ENCODE measurements at places on chromosomes 13 and 19. TPM values are rescaled to one million over a fixed set of nuclear protein-coding genes. Genes with fewer than 3 reads are reported as not detected.
A peak's percentile ranks its signal among the peaks of the same experiment; 100 is the strongest.

DNA sequence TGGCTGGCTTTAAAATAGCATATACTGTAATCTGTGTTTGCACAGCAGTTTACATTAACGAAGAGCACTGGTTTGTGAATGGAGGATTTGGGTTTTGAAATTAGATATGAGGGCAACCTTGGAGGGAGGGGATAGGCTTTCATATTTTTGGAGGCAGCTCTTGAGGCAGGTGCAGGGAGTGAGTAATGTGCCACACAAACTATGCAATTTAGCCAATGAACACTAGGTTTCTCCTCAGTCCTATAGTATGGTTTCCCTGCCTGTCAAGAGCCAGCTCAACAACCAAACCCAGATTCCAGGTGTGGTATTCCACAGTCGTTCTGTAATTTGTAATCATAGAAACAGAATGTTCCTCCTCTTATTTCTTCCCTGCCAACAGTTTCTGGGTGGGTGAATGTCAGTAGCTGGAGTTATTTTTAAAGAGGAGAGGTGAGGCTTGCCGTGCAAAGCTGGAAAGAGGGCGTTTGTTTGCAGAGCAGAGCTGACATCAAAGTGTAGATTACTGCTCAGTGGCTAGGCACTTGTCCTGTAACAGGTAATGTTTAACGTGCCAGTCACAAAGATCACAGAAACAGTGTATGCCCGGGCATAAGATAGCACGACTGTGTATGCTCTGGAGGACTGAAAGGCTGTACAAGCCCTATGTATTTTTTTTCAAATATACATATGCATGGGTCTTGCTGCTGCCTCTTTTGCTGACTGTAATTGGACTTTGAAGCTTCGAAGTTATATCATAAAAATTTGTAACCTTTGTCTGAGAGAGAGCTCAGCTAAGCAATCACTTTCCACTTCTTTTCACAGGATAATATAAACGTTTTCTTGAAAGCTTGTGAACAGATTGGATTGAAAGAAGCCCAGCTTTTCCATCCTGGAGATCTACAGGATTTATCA lies 124.2 kb downstream of the LMO7 start:
- DNase-seq, result no peak

- DNase-seq, result no peak
Observed at GRCh38 chr13:94997126-94997525, 284.8 kb upstream of the SOX21 start.

DNA sequence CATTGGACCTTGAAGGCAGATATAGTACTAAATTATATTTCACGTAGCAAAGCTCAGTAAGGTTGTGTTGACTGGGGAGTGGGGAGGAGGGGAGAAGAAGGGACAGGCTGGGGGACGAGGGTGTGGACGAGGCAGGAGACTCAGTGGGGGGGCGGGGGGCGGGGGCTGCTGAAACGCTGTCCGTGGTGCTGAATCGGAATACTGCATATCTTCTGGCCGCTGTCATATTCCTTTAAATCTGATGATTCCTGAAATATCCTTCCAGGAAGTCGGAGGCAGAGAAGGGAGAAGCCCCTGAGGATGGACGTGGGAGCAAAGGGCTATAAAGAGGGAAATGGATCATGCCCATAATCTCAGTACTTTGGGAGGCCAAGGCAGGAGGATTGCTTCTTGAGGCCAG lies 34.7 kb upstream of the CASP14 start:
- DNase-seq, result no peak

- no peak for DNase-seq
Observed at GRCh38 chr13:38394777-38395496, 45.3 kb downstream of the UFM1 start.

GRCh38 chr13:44188257-44188656 lies 185.4 kb upstream of the SERP2 start:
- no peak for DNase-seq

SLC25A41 gene
- not detected for total RNA-seq

- no peak for DNase-seq
Observed at GRCh38 chr13:21218351-21219035, 42.0 kb downstream of the MRPL57 start.

GRCh38 chr19:51026554-51026831 lies at the start of gene KLK11:
KLK11 (minus strand) TSS chr19:51026616; CDS start chr19:51025631, 985 bp downstream.
- no peak for DNase-seq

GRCh38 chr13:37929308-37929707 lies 59.7 kb upstream of the TRPC4 start:
- no peak for DNase-seq

DNA sequence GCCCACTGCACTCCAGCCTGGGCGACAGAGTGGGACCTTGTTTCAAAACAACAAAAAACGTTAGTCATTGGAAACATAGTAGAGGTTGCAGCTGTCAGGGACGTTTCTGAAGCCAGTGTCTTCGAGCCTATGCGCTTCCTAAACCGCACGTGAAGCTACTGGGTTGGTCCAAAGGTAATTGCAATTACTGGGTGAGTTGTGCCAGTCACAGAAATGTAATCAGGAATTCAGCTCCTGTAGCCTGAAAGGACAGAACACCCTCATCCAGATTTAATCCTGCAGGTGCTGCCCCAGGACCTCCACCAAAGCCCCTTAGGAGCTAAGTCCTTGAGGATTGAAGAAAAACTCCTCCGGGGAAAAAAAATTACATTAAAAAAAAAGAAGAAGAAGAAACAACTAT lies 2.4 kb upstream of the RHPN2 start:
- DNase-seq, result no peak

- no peak for DNase-seq
Observed at GRCh38 chr19:13097033-13097462, 5.6 kb downstream of the LYL1 start.

DNA sequence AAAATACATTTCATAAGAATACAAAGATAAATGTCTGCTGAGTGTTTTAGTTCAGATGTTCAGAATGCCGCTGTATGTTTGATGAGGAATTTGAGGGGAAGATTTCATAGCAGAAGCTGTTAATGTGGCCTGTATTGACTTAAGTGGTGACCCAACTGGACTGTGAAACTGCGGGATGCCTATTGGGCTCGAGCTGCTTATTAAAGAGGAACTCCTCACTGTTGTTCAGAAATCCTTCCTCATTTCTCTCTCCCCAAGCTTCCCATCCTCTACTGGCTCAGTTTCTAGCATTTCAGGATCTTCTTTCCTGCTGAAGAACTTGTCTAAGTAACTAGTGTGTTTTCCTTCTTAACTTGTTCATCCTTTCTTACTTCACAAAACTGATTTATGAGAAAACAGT lies 20.4 kb downstream of the DGKH start:
- no peak for DNase-seq

TUBA3C gene
- total RNA-seq, result not detected

- DNase-seq, result no peak
Observed at GRCh38 chr19:10190026-10190425, 4.7 kb downstream of the DNMT1 start.

- no peak for DNase-seq
Observed at GRCh38 chr13:50783717-50784290, 59.7 kb downstream of the DLEU7 start.

ONECUT3 gene
- not detected for total RNA-seq

DNA sequence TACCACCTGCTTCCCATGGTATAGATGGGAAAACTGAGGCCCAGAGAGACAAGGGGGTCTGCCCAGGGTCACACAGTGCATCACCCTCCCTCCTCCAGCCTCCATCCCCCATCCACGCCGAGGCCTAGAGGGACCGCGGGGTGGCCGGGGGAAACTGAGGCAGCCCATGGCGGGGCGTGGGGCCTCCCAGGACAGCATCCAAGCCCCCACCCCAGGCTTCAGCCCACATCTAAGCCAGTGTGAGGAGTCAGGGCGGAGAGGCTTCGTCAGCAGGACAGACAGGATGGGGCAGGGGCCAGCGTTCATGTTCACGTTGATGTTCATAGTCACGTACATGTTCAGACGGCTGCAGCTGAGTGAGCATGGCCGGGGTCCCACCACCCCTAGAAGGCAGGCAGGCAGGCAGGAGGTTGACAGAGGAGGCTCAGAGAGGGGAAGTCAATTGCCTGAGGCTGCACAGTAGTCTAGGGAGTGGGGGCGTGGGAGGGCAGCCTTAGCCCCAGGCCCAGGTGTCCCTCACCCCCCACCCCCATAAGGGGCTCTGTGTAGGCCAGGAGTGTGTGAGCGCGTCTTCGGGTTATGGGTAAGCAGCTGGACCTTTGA lies 23.3 kb downstream of the SMIM24 start:
- DNase-seq, result no peak

- peak; percentile 80 for DNase-seq
Observed at GRCh38 chr13:113411216-113412023, 41.9 kb downstream of the ADPRHL1 start.

DKKL1 gene
- not detected for total RNA-seq
